ENCODE measurements at places on chromosomes 7 and 10. TPM values are rescaled to one million over a fixed set of nuclear protein-coding genes. Genes with fewer than 3 reads are reported as not detected.

DNA sequence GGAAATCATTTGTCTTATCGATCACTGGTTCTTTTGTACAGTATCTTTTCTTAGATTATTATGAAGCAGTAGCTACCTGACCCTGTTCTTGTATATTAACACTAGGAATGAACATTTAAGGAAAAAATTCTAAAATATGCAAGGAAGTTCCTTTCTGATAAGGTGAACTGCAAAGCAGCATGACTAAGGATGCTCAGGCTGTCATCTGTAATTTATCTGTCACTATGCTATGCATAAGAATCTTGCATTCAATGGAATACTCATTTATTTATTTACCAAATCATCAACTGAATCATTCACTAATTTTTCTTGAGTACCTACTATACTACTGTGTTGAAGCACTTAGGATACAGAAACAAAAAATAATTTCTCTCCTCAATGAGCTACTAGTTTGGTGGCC is 5.8 kb downstream of the GSDME start:
- DNase-seq = no peak

GRCh38 chr7:102434039-102434486 is 688 bp downstream of the ORAI2 start:
- no peak for DNase-seq

DNA sequence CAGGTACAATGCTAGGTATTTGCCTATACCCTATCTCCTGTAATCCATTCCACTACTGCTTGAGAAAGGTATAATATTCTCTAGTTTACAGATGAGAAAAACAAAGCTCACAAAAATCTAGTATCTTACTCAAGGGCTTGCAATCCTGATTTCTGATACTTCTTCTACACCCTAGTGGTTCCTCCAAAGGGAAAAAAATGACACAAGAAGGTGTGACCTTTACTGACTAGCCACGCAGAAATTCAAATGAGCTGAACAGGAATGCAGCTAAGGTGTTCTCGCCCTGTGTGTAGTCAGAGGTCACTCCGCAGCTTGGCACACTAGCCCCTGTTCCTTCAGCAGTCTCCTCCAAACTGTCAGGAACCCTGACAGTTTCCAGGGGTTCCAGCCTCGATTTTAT is 59.5 kb upstream of the TM9SF3 start:
- DNase-seq = no peak

DNA sequence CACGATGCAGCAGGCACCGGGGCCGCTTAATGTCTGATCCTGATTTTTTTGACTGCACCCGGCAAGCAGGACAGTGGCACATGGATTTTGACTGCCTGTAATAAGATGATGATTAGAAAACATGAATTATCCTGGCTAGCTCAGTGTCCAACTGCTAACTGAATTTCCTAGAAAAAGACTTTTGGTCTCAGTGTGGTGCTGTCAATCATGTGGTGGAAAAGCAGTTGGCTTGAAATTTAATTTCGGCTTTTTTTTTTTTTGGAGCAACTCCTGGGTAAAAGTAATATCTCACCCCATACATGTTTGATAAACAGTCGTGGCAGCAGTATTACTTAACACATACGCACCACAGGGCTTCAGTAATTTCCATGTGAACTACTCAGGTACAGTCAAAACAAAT is 227.7 kb downstream of the FANK1 start:
- DNase-seq = no peak

LZTS2 gene
- 86.8 TPM for total RNA-seq

All from transverse colon (tissue), 4 donors.